Stomach (tissue), 19 donors: ENCODE measurements at places on chromosomes 2 and 18. TPM values are rescaled to one million over a fixed set of nuclear protein-coding genes. Genes with fewer than 3 reads are reported as not detected.
A peak's percentile ranks its signal among the peaks of the same experiment; 100 is the strongest.

Gene MGAT4A
- 4.8 TPM for polyA plus RNA-seq

DNA sequence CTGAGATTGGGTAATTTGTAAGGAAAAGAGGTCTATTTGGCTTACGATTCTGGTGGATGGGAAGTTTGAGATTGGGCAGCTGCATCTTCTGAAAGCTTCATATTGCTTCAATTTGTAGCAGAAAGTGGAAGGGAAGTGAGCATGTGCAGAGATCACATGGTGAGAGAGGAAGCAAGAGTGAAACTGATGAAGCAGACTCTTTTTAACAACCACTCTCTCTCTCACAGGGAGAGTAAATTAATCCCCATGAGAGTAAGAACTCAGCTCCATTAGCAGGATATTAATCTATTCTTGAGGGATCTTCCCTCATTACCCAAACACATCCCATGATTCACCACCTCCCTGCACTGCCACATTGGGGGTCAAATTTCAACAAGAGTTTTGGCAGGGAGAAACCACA, 298.5 kb upstream of the CELF4 start:
- no peak overlapping the region for H3K27ac ChIP-seq
- no peak for DNase-seq
- no peaks in the 10 kb centered on the region for H3K27me3 ChIP-seq

DNA sequence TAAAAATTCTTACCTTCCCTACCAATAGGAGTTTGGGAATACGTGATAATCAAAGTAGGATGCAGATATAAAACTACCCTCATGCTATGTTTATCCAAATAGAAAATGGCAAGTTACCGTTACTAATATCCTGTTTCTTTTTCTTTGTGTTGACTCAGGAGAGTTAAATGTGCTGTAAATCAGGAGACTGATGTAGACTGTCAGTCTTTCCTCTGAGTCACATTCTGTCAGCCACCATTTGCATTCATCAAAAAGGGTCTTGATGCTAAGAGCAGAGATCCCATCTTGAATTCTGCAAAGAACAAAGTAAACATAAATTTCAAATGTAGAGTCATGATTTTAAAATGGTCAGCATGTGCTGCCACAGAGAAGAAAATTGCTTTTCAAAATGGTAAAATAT, 712.8 kb downstream of the SOCS6 start:
- DNase-seq = no peak
- H3K36me3 ChIP-seq = no peaks in the 10 kb centered on the region
- H3K4me3 ChIP-seq = no peak overlapping the region
- H3K27me3 ChIP-seq = no peaks in the 10 kb centered on the region
- no peak overlapping the region for H3K27ac ChIP-seq

DNA sequence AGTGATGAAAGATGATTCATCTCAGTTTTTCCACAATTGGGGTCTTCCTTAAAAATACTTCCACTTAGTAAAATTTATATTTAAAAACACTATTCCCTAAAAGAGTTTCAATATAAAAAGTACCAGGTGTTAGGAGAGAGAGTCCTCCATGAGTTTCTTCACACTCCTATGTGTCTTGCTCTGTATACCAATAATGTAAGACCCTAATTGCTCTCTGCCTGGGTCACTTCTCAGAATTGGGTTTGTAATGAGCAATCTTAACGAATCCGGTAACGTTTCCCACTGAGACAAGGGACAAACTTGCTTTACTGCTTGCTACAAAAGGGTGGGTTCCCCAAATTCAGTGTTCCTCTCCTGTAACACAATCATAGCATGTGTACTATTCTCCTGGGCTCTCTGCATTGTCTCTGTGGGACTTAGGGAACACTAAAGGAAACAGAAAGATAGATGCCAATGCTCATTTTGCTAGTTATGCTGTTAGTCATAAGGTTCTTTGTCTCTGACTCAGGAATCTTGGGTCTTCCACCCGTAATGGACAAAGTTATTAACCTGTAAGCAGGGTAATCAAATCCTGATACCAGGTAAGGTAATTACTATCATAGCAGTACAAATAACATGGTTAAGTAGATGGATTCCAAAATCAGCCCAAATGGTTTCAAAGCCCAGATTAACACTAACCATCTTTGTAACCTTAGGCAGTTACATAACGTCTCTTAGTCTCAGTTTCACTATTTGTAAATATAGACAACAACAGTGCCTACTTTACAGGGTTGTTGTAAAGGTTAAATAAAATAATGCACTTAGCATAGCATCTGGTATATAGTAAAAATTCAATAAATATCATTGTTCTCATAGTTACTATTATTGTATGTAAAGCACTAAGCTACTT, 46.3 kb downstream of the ITSN2 start:
- peaks cover 37% of the 10 kb centered on the region for H3K36me3 ChIP-seq
- H3K4me3 ChIP-seq = no peak overlapping the region
- H3K4me1 ChIP-seq = peaks cover 25% of the 10 kb centered on the region
- H3K27me3 ChIP-seq = no peaks in the 10 kb centered on the region
- H3K27ac ChIP-seq = no peak overlapping the region

DNA sequence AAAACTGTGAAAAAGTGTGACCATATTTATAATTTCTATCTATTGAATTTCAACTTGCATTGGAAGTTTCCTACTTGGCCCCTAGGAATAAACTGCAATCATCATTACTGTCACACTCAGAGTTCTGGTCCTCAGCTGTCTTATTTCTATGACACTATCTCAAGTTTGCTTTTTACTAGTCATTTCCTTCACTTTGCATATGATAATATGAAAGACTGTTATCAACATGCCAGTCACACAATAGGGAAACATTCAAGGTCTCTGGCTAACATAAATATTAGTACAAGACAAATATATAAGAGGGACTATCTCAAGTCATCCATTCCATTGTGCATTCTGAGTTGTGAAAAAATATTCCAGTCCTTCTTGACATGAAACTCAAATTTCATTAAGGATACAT, 28.7 kb downstream of the DNAH6 start:
- H3K27ac ChIP-seq = no peak overlapping the region
- no peaks in the 10 kb centered on the region for H3K4me1 ChIP-seq
- no peak overlapping the region for H3K4me3 ChIP-seq
- no peaks in the 10 kb centered on the region for H3K36me3 ChIP-seq

GRCh38 chr18:48923746-48924629, 26.8 kb downstream of the SMAD7 start:
- peak; percentile 38 for DNase-seq
- H3K4me1 ChIP-seq = peaks cover 68% of the 10 kb centered on the region
- peak overlapping the region; percentile 46 for H3K4me3 ChIP-seq
- H3K27me3 ChIP-seq = no peaks in the 10 kb centered on the region
